Natural killer cell (primary cell): ENCODE measurements at places on chromosomes 5 and 9. TPM values are rescaled to one million over a fixed set of nuclear protein-coding genes. Genes with fewer than 3 reads are reported as not detected.

DNA sequence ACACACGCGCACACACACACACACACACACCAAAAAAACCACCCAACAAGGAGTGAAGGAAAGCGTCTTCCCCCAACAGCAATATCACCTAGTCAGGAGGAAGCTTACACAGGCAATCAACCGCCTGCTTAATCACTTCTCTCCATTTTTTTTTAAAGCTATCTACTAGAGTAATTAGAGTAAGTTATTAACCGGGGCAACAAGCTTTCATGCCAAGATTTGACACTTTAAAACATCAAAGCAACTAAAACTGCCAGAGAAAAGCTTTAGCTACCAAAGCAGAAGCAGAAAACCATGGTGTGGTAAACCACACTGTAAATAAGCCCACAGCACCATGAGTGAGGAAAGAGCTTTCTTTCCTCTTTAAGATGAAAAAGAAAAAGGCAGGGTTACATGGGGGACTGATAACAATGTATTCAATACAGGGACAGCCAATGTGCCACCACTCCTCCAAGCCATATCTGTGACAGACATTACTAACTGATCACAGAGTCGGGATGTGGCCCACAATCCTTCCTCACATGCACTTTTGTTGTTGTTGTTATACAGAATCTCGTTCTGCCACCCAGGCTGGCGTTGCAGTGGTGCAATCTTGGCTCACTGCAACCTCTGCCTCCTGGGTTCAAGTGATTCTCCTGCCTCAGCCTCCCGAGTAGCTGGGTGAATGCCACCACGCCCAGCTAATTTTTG is 282.1 kb downstream of the CRB2 start:
- peak; percentile 72 for DNase-seq
- peak overlapping the region; percentile 8 for H3K4me3 ChIP-seq
- peaks cover 2% of the 10 kb centered on the region for H3K27me3 ChIP-seq
- H3K4me1 ChIP-seq: peaks cover 29% of the 10 kb centered on the region

- no peak overlapping the region for H3K4me3 ChIP-seq
- no peaks in the 10 kb centered on the region for H3K36me3 ChIP-seq
- no peaks in the 10 kb centered on the region for H3K27me3 ChIP-seq
- no peaks in the 10 kb centered on the region for H3K4me1 ChIP-seq
These were observed 18.0 kb upstream of the CAPSL start for GRCh38 chr5:35956429-35956828.

DNA sequence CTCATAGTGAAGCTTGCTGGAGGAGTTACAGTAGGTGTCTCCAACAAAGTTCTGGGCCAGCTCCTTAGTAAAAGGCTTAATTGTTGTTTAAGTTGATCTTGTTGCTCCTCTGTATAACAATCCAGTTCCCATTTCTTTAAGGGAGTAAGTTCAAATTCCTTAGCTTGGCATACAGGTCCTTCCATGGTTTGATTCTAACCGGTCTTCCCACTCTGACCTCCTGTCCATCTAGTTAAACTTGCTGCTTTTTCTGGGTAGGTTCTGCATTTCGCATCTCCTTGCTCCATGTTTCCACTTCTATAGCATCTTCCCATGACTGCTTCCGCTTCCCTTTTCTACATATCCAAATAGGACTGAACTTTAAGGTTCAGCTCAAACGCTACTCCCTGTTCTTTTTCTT is 95.5 kb downstream of the ARHGAP26 start:
- H3K4me1 ChIP-seq: peaks cover 22% of the 10 kb centered on the region
- no peaks in the 10 kb centered on the region for H3K36me3 ChIP-seq
- no peak overlapping the region for H3K4me3 ChIP-seq
- no peak for DNase-seq
- no peaks in the 10 kb centered on the region for H3K27me3 ChIP-seq

- no peaks in the 10 kb centered on the region for H3K27me3 ChIP-seq
- no peak overlapping the region for H3K27ac ChIP-seq
- no peaks in the 10 kb centered on the region for H3K4me1 ChIP-seq
- H3K36me3 ChIP-seq: peaks cover 96% of the 10 kb centered on the region
These were observed 57.3 kb downstream of the CYFIP2 start for GRCh38 chr5:157323107-157323706.

GRCh38 chr5:90171466-90171865 is 238.1 kb downstream of the CETN3 start:
- H3K27me3 ChIP-seq: no peaks in the 10 kb centered on the region
- H3K36me3 ChIP-seq: no peaks in the 10 kb centered on the region
- DNase-seq: no peak
- H3K27ac ChIP-seq: no peak overlapping the region

DNA sequence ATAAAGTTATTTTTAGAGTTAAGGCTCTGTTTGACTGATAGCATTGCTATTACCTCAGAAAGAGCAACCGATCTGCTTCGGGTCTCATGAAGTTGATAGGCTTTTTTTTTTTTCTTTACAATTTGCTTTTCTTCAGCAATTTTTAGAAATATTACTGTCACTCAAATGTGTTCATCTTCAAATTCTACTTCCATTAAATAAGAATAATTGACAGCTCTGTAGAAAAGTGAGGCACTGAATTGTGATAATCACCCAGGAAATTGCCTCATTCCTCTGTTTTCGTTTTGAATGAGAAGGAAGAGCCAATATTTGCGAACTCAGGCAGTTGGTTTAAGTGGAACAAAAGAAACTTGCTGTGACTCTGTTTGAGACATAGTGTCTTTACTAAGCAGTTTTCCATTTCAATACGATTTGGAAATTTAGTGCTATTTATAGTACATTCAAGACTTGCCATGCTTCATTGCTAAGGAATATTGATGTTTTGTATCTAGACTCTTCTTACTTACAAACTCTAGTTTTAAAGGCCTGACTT is 700.5 kb upstream of the CDH10 start:
- H3K4me1 ChIP-seq: no peaks in the 10 kb centered on the region
- no peak overlapping the region for H3K27ac ChIP-seq
- H3K4me3 ChIP-seq: no peak overlapping the region
- no peak for DNase-seq
- no peaks in the 10 kb centered on the region for H3K27me3 ChIP-seq
- H3K36me3 ChIP-seq: no peaks in the 10 kb centered on the region

DNA sequence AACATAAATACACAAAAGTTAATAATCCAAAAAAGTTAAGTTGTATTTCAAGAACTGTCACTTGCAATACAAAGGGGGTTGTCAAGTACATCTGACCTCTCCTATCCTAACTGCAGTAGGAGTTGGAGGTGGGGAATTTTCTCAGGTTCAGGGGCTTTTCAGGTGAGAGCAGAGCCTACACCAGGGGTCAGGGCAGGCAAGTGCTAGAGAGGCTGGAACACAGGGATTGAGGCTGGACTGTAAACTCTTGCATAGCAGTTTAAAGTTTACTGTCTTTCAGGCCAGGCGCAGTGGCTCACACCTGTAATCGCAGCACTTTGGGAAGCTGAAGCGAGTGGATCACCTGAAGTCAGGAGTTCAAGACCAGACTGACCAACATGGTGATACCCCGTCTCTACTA is 25.4 kb upstream of the RASGRF2 start:
- no peaks in the 10 kb centered on the region for H3K36me3 ChIP-seq
- H3K4me1 ChIP-seq: no peaks in the 10 kb centered on the region
- no peaks in the 10 kb centered on the region for H3K27me3 ChIP-seq
- no peak overlapping the region for H3K4me3 ChIP-seq

GRCh38 chr5:123518111-123518510 is 6.1 kb downstream of the CSNK1G3 start:
- H3K27me3 ChIP-seq: no peaks in the 10 kb centered on the region
- H3K4me1 ChIP-seq: peaks cover 13% of the 10 kb centered on the region
- H3K27ac ChIP-seq: no peak overlapping the region
- H3K36me3 ChIP-seq: no peaks in the 10 kb centered on the region

DNA sequence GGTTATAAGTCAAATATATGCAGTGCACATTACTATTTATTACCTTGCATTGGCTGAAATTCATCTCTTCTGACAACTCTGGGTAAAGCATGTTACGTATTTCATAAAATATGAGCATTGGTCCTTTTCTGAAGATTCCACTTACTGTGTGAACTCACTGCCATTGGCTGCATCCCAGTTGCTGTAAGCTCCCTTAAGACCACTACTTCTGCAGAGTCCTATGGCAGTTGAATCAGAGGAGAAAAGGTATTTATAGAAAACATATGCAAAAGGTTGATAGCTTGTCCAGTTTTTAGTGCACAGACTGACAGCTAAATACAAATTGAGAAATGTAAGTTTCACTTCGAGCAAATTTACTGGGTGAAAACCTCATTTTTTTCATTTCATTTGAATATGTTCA is 394.6 kb upstream of the ARRDC3 start:
- H3K36me3 ChIP-seq: no peaks in the 10 kb centered on the region
- no peak for DNase-seq
- no peak overlapping the region for H3K4me3 ChIP-seq
- H3K4me1 ChIP-seq: no peaks in the 10 kb centered on the region
- H3K27ac ChIP-seq: no peak overlapping the region

DNA sequence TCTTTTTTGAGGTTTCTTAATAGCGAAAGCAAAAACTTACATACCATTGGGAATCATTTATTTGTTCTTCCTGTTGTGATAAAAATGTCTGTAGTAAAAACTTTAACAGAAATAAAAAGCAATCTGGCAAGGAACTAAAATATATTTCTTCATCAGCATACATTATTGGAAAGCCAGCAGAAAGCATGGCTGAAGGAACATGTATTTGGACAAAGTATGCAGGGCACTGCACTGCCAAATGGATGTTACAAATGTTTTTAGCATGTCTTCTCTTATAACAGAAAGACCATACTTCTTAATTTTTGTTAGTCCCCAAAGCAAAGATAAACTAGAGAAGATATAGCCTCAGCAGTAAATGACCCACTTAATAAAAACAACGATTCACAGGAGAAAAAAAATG is 80.5 kb downstream of the SMIM15 start:
- H3K27ac ChIP-seq: no peak overlapping the region
- no peak overlapping the region for H3K4me3 ChIP-seq
- no peaks in the 10 kb centered on the region for H3K36me3 ChIP-seq
- no peaks in the 10 kb centered on the region for H3K4me1 ChIP-seq
- H3K27me3 ChIP-seq: no peaks in the 10 kb centered on the region

GRCh38 chr5:168006456-168007130 is 284.9 kb upstream of the WWC1 start:
- H3K4me1 ChIP-seq: no peaks in the 10 kb centered on the region
- H3K4me3 ChIP-seq: no peak overlapping the region
- H3K36me3 ChIP-seq: no peaks in the 10 kb centered on the region
- no peaks in the 10 kb centered on the region for H3K27me3 ChIP-seq

DNA sequence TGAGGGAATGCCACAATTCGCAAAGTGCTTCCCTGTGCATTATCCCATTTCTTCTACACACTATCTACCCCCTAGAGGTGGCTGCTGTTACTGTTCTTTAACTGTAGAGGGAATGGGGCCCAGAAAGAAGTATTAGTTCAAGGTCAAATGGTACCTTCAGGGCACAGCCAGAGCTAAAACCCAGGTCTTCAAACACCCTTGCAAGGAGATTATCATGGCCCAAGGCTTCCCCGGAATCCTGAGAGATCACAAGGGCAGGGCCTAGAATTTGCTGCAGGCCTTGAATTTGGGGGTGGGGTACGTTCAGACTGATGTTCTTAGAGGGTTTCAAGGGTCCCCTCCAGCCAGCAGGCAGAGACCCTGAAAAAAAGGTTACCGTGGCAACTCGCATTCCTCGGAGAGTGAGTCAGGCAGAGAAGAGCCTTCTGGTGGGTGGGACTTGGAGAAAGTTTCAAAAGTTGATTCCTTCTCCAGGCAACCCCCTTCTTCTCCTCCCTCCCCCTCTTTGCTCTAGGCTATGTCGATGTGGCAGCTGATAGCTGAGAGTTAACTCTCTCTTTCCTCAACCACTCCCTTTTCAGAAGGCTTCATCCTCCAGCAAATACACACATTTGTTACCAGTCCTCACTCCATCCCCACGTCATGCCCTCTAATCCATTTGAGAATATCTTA is 1.9 kb downstream of the SPARC start:
- H3K27me3 ChIP-seq: peaks cover 5% of the 10 kb centered on the region
- H3K27ac ChIP-seq: no peak overlapping the region
- no peak overlapping the region for H3K4me3 ChIP-seq
- peaks cover 9% of the 10 kb centered on the region for H3K4me1 ChIP-seq
- DNase-seq: no peak

GRCh38 chr9:110440172-110440571 is 102.5 kb upstream of the TXNDC8 start:
- H3K4me1 ChIP-seq: no peaks in the 10 kb centered on the region
- no peak overlapping the region for H3K27ac ChIP-seq
- H3K4me3 ChIP-seq: no peak overlapping the region
- no peak for DNase-seq
- H3K36me3 ChIP-seq: no peaks in the 10 kb centered on the region
- no peaks in the 10 kb centered on the region for H3K27me3 ChIP-seq

DNA sequence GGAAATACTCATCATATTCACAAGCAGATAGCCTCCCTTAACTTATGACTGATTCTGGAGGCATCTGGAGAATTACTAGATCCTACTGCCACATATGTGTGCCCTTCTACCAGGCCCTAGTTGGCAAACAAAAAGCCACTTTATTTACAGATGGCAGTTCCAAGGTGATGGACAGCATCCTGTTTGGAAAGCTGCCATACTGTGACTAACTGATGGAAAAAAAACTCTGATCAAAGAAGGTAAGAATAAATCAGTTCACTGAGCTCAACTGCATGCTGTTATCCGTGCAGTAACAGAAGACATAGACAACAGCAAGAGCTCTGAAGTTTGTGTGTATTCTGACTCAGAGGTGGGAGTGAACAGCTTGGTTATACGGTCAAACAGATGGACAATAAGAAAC is 279.8 kb upstream of the POU5F2 start:
- no peak overlapping the region for H3K27ac ChIP-seq
- no peaks in the 10 kb centered on the region for H3K27me3 ChIP-seq
- no peaks in the 10 kb centered on the region for H3K4me1 ChIP-seq
- peaks cover 19% of the 10 kb centered on the region for H3K36me3 ChIP-seq

Gene DNAH5
- not detected for total RNA-seq

Gene CCL28
- total RNA-seq: 25.1 TPM

Gene CYSRT1
- not detected for total RNA-seq

Gene SARDH
- total RNA-seq: 6.8 TPM

Gene CATSPER3
- 0.31 TPM for total RNA-seq

Gene PAPPA
- not detected for total RNA-seq

Gene ADAMTS13
- total RNA-seq: 3.0 TPM

Gene ACTBL2
- total RNA-seq: not detected

Gene MYOT
- total RNA-seq: not detected
